ENCODE measurements at places on chromosomes 6 and 20.

GRCh38 chr6:4660377-4661321, 115.6 kb upstream of the CDYL start:
- no peak for DNase-seq

GRCh38 chr20:53896041-53896440, 174.4 kb downstream of the BCAS1 start:
- DNase-seq, result no peak

- no peak for DNase-seq
These were observed 379.9 kb downstream of the C6orf118 start for GRCh38 chr6:164929408-164929977.

- DNase-seq, result no peak
These were observed 817 bp downstream of the GRM1 start for GRCh38 chr6:146029573-146030184.
